ENCODE measurements at places on chromosomes 3 and 15.

GRCh38 chr3:165346503-165346902, 150.3 kb upstream of the SLITRK3 start:
- no peak for DNase-seq

GRCh38 chr15:89504166-89504565, 7.8 kb upstream of the RHCG start:
- no peak for DNase-seq

DNA sequence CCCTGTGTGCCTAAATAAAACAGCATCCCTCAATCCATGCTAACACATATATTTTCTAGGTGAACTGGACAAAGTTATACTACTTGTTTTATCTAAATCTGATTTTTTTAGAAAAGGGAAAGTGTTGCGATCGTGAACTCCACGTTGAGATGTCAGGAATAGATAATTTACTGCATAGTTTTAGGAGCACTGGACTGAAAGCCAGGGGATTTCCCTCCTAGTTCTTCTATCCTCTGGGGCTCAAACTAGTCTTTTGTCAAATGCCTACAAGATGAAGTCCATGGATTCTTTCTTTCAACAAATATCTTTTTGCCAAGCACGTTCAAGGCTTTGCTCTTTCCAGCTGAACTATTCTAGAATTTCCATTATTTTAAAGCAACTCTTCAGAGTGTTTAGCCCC, 617 bp upstream of the HPS3 start:
- no peak for DNase-seq

GRCh38 chr3:15958692-15959433, 161.1 kb upstream of the ANKRD28 start:
- no peak for DNase-seq

DNA sequence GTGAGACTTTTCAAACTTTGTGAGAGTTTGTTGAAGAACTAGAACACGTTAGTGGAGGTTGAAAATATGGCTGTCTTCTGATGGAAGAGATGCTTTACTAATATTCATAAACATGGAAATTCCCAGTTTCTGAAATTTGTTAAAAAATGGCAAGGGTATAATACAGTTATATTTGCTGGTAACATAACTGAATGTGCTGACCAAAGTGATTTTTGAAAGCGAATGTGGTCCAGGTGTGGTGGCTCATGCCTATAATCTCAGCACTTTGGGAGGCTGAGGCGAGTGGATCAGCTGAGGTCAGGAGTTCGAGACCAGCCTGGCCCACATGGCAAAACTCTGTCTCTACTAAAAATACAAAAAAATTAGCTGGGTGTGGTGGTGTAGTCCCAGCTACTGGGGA, 18.1 kb downstream of the FXR1 start:
- no peak for DNase-seq

DNA sequence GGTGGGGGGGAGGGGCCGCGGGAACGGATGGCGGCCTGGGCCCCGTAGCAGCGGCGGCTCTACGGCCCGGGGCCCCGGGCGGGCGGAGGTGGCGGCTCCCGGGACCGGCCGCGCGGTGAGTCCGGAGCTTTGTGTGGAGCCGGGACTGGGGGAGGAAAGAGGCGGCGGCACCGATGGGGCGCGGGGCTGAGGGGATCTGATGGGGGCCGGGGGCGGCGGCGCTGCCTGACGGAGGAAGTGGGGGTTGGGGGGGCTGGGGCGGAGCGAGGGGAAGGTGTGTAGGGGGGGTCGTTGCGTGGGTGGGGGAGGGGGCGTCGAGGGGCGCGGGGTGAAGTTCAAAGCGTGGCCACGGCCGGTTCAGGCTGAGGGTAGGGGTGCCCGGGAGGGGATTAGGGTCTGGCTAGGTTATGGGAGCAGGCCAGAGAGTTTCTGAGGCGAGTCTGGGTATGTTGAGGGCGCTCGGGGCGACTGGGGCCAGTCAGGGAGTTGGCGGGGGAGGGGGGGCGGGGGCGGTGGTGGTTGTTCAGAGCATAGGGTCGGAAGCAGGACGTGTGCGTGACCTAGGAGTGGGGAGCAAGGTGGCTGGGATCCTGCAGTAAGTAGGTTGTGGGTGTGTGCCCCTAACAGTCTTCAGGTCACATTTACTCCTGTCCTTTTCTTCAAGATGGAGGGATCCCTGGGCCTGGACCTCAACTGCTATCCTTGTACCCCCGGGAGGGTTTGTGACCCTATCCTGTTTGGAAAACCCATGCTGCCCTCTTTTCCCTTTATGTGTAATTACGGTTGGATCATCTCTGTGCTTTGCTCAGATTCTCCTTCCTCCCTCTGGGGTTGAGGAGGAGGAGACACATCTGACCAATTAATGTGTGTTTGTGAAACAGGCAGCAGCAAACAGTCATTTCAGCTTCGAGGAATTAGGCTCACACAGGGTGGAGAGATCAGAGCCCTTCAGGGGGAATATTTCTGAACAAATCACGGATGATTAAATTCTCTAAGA, 644 bp downstream of the ZNF609 start:
- DNase-seq = no peak

DNA sequence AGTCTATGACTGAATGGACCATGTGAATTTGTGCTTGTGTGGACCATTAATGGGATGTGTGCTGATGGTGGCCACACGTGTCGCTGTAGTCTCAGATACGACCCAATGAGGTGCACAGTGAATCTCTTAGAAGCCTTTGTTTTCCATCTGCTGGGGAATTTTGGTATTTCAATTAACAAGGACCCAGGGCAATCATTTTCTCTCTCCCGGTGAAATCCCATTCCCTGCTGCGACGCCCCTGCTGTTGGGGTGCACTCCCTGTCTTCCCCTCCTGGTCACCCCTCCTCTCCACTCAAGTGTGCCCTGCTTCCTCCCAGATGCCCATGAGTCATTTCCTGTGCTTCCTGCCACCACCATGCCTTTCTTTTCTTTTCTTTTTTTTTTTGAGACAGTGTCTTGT, 32.7 kb downstream of the EBLN2 start:
- no peak for DNase-seq

GRCh38 chr3:143124601-143125520, 5.3 kb downstream of the CHST2 start:
- DNase-seq = no peak

GRCh38 chr15:47434596-47434995, 282.7 kb upstream of the SEMA6D start:
- no peak for DNase-seq

GRCh38 chr3:79521221-79521848, 246.5 kb downstream of the ROBO1 start:
- no peak for DNase-seq
